Frontal cortex (tissue), 4 donors: ENCODE measurements at places on chromosomes 11 and 22. TPM values are rescaled to one million over a fixed set of nuclear protein-coding genes. Genes with fewer than 3 reads are reported as not detected.

PGGHG gene
- 0.41 TPM for total RNA-seq

ASRGL1 gene
- 33.4 TPM for total RNA-seq

PARVG gene
- total RNA-seq = 0.41 TPM

CYP2D6 gene
- 2.0 TPM for total RNA-seq

ZP1 gene
- not detected for total RNA-seq

LYVE1 gene
- total RNA-seq = 6.9 TPM

RIMBP3C gene
- total RNA-seq = 0.82 TPM

SLC7A4 gene
- total RNA-seq = 2.0 TPM

CCDC188 gene
- total RNA-seq = 0.82 TPM

DNA sequence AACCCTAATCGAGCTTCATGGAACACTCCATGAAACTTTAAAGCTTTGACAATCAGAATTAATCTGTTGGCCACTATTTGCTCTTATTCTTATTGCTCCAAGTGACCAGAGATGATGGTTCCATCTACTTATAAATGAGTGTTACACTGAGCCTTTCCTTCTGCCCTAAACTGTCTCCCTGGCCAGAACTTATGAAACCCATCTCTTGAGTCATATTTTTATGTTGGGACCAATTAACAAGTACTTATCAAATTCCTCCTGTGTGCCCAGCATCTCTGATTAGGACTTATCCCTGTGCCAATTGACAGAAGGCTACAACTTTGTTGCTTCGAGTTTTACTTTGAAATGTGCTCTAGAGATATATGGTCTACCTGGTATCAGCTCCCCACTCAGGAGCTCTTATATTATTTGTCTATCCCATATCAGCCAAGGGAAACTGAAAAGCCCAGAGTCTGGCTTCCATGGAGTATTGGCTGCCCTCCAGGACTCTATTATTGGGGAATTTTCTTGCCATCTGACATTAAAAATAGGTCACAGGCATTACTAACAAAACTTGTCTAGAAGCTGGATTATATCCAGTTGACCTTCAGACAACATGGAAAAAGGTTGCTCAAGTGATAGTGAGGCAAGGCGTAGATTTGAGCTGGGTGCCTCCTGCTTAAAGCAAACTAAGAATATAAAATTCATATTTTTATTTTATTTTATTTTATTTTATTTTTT lies 8.8 kb downstream of the KREMEN1 start:
- no peak for DNase-seq

- DNase-seq = peak; percentile 79
Observed at GRCh38 chr22:38868886-38869381, 3.1 kb downstream of the CBX6 start.

GRCh38 chr22:21861851-21862250 lies 5.6 kb downstream of the MAPK1 start:
- DNase-seq = no peak

DNA sequence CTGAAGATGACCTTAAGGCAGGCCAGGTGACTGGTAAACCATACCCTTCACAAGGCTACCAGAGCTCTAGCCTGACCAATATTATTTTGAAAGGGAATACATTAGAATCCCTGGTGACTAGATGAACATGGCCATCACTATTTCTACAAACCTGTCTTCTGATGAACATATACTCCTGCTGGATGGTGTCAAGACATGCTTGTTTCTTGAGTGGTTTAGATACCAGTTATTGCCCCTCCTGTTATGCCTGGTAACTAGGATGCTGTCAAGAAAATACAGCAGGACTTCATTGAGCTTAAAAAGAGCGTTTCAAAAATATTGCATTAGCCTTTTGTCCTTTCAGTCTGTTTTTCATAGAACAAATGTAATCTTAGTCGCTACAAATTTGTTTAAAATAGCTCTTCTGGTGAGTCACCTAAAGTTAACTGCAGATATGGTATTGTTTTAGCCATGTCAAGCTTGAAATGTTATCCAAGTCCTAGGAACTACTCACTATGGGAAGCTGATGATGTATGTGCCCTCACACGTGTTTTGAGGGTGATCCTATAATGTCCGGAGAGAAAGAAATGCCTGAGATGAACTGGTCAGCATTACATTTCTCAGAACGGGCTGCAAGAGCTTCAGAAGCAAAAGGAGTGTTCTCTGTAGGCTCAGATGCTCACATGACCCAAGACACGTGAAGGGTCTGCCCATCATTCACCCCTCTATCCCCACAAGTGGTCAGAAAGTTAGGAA lies 20.6 kb downstream of the ADM start:
- DNase-seq = no peak

DNA sequence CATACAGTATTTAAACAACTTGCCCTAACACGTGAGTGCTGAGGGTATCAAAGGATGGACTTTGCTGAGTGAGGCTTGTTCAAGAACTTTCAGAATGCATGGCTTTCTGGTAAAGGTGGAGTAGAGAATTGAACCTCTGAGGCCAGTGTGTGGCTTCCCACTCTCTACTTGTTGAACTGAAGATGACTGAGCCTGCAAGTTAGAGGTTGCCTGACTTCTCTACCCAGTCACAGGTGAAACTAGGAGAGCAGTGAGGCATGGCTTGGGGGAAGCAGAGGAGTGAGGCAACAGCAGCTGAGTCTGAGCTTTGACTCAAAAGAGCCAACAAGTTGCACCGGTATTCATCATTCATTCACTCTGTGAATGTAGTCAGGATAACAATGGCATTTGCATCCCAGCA lies 256.4 kb upstream of the SESN3 start:
- no peak for DNase-seq

- no peak for DNase-seq
Observed at GRCh38 chr11:12569499-12570425, 104.5 kb upstream of the TEAD1 start.

- DNase-seq = no peak
Observed at GRCh38 chr11:120057595-120058581, 80.0 kb downstream of the TRIM29 start.

DNA sequence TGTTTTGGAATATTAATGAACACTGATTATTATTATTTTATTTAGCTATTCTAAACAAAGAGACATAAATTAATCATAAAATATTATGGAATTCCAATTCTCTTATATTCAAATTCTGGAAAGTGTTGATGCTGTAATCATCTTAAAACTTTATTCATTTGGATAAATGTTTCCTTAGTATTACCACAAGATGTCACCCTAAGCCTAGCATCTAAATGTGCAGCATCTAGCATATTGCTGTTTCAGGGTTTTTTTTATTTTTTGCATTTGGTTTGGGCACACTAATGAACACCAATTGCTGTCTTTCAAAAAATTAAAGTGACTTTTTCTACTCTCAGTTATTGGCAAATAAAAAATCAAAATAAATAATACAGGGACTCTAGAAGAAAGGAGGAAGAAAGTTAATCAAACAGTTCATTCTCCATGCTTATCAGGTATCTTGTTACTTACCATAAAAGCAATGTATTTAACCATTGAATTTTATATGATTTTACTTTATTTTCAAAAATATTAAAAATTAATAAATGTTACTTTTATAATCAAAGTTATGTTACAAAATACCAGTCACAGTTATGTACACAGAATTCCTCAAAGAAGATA lies 31.8 kb downstream of the DLG2 start:
- peak; percentile 22 for DNase-seq

DNA sequence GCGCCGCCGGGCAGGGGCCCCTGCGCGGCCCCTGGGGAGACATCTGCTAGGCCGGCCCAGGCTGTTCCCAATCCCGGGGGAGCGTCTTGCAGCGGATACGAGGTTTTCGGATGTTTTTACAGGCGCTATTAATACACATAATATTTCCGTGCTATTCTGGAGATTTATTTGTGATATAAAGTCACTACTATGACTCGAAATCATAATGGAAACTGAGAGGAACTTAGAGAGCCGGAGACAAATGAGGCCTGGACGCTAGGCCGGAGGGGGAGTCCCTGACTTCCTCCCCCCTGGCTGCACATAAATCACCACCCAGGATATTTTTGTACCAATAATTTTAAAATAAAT lies 91.7 kb upstream of the ANO1 start:
- DNase-seq = no peak

DNA sequence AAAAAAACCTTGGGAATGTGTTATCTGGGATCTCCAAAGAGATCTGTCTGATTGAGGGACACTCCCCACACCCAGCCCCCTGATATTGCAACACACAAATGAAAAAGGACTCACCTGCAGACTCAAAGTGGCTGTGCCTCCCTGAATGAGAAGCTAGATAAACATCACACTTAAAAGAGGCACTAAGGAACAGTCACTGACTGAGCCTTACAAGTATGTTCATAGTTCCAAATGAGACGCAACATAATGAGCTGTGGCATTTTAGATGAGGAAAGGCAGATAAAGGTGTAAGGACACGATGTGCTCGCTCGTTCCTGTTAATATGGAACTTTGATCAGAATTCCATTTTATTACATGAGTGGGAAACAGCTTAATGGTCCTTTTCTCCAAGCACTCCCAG lies 21.0 kb upstream of the CFAP300 start:
- DNase-seq = no peak

DNA sequence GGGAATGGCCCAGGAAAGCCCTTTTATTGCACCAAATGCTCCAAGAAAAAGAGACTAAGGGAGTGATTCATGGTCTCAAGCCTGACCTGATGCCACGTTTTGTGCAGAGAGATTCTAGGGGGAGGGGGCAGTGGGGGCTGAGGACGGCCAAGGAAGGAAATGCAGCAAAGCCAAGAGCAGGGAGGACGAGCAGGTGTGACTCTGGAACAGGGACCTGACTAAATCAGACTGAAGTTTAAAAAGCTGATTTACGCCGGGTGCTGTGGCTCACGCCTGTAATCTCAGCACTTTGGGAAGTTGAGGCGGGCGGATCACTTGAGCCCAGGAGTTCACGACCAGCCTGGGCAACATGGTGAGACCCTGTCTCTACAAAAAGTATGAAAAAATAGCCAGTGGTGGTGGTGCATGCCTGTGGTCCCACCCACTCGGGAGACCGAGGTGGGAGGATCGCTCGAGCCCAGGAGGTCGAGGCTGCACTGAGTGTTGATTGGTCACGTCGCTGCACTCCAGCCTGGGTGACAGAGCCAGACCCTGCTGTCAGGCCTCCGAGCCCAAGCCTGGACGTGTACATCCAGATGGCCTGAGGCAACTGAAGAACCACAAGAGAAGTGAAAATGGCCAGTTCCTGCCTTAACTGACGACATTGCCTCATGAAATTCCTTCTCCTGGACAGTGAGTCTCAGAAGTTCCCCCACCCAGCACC lies 10.8 kb upstream of the IFITM3 start:
- no peak for DNase-seq

DNA sequence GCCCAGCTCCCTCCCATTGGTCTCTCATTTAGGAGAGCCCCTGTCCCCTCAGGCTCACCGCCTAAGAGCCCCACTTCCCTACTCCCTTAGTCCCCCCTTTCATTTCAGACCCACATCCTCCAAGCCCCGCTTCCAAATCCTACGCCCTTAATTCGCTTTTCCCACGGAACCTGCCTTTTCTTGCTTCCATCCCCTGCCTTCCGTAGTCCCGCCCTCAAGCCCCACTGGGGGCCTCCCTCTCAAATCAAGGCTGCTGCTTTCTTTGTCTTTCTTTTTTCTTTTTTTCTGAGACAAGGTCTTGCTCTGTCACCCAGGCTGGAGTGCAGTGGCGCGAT lies 396 bp downstream of the CCDC157 start:
- DNase-seq = no peak

DNA sequence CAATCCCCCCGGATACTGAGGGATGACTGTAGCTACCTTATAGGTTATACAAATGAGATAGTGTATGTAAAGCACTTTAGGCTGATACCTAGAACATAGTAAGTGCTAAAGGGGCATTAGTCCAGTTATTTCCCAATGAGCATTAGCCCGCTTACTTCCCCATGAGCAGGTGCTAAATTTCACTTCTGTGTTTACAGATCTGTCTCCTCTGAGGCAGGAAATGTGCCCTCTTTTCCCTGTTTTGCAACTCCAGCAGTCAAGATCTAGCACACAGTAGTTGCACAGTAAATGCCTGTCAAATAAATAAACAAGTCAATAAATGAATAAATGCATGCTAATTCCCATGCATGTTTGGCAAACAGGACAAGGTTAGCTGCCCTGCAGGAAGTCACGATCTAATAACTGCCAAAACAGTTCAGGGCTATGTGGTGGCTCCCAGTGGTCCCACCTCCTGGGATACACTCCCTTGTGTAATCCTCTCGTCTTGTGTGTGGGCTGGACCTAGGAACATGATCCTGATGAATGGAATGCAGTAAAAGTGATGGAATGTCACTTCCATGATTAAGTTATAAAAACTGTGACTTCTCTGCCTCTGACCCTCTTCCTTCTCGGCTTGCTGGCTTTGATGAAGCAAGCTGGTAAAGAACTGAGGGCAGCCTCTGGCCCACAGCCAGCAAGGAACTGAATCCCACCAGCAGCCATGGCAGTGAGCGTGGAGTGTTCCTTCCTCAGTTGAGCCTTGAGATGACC lies 459.0 kb downstream of the SOX6 start:
- no peak for DNase-seq

DNA sequence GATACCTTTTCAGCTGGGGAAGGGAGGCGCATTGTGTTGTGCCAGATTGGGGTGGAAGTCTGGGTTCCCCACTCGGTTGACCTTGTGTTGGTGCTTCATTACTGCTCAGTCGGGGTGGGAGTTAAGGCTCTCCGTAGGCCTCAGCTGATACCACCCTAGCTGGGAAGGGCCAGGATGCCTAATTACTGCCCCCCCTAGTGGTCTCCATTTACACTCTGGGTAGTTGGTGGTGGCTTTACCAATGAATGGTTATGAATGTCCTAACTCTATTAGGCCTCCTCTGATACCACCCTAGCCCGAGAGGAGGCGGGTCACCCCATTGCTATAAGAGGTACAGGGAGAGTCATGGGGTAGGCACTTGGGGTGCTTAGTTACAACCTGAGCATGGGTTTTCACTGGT lies 27.5 kb upstream of the HIKESHI start:
- no peak for DNase-seq

- DNase-seq = no peak
Observed at GRCh38 chr22:40426594-40427333, 56.4 kb downstream of the SGSM3 start.

- no peak for DNase-seq
Observed at GRCh38 chr11:120645639-120646038, 134.1 kb downstream of the GRIK4 start.

GRCh38 chr22:38228873-38229740 lies 27.3 kb downstream of the MAFF start:
- DNase-seq = no peak

- peak; percentile 46 for DNase-seq
Observed at GRCh38 chr11:117946842-117947526, 17.8 kb upstream of the TMPRSS13 start.

GRCh38 chr11:8839957-8840945 lies 70.7 kb upstream of the AKIP1 start:
- DNase-seq = no peak

DNA sequence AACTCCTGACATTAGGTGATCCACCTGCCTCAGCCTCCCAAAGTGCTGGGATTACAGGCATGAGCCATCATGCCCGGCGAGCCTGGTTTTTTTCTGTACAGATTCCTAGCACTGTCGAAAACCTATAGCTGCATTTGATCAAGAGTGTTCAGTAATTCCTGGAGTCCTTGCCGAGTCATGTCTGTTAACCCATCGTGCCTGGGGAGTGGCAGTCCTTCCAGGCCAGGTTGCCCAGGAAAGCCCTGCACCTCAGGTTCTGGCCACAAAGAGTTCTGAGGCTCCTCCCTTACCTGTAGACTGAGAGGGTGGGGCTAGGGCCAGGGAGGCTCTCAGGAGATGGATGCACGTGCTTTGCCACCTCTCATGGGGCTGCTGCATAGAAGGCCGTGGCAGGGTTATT lies 17.0 kb downstream of the YDJC start:
- no peak for DNase-seq

GRCh38 chr22:33903012-33903411 lies 17.3 kb downstream of the LARGE1 start:
- DNase-seq = no peak

- no peak for DNase-seq
Observed at GRCh38 chr11:12160680-12161079, 50.3 kb downstream of the MICAL2 start.
